ENCODE measurements at places on chromosomes 5 and 9. TPM values are rescaled to one million over a fixed set of nuclear protein-coding genes. Genes with fewer than 3 reads are reported as not detected.
A peak's percentile ranks its signal among the peaks of the same experiment; 100 is the strongest.

Gene UBE2QL1
- polyA plus RNA-seq, result 2.4 TPM

Gene TRIM7
- polyA plus RNA-seq, result 12.0 TPM

Gene FAM81B
- polyA plus RNA-seq, result 1.8 TPM

Gene IGFBPL1
- 0.63 TPM for polyA plus RNA-seq

Gene DDX4
- polyA plus RNA-seq, result 0.13 TPM

Gene SPATA31D4
- polyA plus RNA-seq, result not detected

Gene FBXO10
- polyA plus RNA-seq, result 25.0 TPM

Gene RRAGA
- polyA plus RNA-seq, result 81.6 TPM

DNA sequence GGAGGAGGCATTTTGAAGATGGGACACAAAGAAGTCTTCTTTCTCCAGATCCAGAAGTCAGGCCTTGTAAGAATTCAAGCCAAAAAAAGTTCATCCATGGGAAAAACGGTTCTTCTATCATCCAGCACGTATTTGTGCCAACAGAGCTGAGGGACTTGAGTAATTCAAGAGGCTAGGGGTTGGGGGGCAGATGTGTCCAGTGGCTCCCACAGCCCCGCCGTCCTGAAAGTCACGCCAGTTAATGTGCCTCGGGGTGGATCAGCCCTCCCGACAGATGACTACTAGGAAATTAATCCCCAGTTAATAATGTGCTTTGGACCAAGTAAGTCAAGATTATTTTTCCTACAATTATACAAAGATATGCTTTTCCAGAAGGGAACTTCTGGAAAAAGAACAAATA, 23.4 kb downstream of the NREP start:
- no peak for DNase-seq

GRCh38 chr5:11037080-11037479, 276.0 kb upstream of the DAP start:
- DNase-seq, result no peak

DNA sequence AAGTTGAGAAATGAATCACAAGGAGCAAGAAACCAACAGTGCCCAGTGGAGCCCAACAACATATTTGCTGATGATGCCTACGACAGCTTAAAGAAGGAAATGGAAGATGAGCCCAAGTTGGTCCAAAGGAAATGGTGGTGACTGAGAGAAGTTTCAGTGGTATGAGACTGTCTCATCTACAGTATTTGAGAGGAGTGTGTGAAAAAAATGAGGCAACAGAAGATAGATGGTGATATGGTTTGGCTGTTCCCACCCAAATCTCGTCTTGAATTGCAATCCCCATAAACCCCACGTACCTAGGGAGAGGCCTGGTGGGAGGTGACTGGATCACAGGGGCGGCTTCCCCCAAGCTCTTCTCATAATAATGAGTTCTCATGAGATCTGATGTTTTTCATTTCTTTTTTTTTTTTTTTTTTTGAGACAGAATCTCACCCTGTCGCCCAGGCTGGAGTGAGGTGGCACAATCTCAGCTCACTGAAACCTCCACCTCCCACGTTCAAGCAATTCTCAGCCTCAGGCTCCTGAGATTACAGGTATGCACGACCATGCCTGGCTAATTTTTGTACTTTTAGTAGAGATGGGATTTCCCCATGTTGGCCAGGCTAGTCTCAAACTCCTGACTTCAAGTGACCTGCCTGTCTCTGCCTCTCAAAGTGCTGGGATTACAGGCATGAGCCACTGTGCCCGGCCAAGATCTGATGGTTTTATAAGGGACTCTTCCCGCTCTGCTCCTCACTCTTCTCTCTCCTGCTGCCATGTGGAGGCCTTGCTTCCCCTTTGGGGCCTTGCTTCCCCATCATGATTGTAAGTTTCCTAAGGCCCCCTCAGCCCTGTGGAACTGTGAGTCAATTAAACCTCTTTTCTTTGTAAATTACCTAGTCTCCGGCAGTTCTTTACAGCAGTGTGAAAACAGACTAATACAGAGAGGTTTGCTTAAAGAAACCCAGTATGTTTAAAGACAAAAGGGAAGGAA, 30.2 kb downstream of the EFCAB9 start:
- DNase-seq, result no peak

- DNase-seq, result no peak
Observed at GRCh38 chr9:88302579-88303324, 85.5 kb upstream of the SPIN1 start.

GRCh38 chr5:1638658-1639400, 115.1 kb upstream of the LPCAT1 start:
- DNase-seq, result no peak

DNA sequence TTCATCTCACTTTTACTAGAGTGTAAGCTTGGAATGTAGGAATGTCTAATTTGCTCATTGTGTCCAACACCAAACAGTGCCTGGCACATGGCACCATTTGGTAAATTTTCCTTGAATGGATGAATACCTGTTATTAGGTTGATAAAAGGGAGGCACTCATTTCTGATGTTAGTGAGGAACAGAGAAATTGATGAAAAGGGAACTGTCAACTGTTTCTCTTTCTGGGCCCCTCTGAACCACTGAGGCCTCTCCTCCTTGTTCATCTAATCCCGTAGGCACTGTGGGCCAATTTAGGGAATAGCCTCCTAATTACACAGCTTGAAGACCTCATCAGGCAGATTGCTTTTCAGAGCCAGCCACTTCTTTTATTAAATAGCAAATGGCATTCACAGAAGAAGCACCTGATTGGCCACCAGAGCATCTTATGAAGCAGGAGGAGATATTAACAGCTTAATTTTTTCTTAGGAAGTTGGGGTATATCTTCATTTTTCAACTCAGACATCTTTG, 22.6 kb downstream of the MRRF start:
- no peak for DNase-seq

GRCh38 chr9:21506626-21507482, 24.7 kb upstream of the IFNE start:
- DNase-seq, result peak; percentile 88

GRCh38 chr9:24257726-24258125, 288.0 kb downstream of the IZUMO3 start:
- peak; percentile 2 for DNase-seq

GRCh38 chr5:91175708-91176107, 207.4 kb downstream of the ARRDC3 start:
- DNase-seq, result no peak

GRCh38 chr5:145867806-145868205, 5.0 kb downstream of the GRXCR2 start:
- DNase-seq, result no peak

DNA sequence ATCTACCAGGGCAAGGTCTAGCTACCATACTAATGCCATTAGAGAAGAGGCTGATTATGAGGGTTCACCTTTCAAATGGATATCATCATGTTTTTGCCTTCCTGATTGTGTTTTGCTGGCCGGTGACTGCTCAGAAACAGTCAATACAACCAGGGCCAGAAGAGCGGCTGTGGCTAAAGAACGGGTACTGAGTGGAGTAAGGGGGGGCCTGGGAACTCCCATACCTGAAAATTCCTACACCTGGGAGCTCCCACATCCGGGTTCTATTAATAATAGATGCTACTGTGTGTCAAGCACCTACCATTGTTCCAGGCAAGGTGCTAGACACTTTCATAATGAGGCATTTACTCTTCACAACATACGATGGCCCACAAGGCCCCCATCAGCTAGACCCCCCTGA, 79.2 kb downstream of the CDK5RAP2 start:
- DNase-seq, result no peak

- no peak for DNase-seq
Observed at GRCh38 chr9:131727795-131728545, 11.9 kb downstream of the RAPGEF1 start.

DNA sequence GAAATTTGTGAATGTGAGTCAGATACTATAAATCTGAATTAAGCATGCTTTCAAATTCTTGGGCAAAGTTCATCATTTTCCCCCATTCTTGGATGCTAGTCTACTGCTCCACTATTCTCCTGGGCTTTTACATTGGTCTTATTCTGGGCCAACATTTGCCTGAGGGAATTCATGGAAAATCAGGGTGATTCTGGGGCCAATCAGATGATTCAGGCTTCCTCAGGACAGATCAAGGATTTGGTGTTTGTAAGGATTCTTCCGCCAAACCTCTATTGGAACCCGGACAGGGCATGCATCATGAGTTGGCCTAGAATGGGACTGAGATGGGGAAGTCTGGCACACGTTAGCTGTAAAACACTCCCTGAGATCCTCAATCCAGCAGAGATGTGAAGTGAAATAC, 113.8 kb downstream of the MEF2C start:
- peak; percentile 81 for DNase-seq

DNA sequence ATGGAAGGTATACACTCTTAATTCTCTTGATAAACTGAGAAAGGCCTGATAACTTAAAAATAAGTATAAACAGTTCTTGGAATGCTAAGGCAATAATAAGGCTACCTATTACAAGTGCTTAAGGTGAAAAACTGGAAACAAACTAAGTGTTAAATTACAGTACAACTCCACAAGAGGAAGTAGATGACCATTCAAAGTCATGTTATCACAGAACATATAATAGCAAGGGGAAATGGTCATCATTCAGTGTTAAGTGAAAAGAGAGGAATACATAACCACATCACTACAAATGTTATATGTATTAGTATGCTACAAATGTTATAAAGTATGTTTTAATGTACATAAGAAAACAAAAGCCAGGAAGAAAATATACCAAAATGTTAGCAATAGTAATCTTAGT, 135.9 kb downstream of the CCDC192 start:
- DNase-seq, result no peak

- no peak for DNase-seq
Observed at GRCh38 chr9:130537346-130538050, 41.9 kb upstream of the FUBP3 start.

GRCh38 chr9:88197016-88197415, 58.7 kb upstream of the SPATA31C2 start:
- no peak for DNase-seq

DNA sequence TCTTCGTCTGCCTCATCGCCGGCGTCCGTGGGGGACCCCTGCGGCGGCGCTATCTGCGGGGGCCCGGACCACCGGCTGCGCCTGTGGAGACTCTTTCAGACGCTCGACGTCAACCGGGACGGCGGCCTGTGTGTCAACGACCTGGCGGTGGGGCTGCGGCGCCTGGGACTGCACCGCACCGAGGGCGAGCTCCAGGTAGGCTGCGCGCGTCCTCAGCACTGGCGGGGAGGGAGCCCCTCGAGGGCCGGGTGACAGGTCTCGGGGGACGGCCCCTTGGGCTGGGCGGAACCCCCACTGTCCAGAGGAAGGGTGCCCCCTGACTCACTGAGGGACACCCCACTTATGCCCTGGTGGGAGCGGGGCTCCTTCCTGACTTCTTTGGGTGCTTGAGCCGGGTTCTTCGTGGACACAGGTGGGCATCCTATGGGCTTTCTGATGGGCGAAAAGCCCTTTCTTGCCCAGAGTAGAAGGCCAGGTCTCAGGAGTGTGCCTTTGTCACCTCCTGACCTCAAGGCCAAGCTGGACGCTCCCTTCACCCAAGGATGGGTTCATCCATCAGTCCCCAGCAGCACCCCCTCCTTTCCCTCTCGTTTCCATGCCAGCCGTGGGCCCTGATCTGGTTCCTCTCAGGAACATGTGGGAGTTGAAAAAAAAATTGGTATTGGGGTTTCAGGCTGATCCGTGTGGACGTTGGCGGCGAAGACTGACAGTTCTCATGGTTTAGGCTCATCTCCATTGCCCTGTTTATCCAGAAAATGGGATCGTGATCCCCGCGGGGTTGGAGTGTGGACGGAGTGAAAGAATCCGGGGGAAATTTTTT, 564 bp downstream of the SLC25A25 start:
- no peak for DNase-seq

DNA sequence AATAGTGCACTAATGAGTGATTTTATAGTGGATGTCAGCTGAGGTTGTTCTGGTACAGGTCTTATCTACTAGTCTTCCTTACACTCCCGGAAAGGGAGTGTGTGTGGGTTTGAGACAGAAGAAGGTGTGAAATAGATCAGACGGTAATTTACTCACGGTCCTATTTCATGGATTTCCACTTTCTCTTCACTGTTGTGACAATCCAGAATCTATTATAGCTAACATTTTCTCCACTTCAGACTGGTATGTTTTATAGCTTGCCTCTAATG, 7.0 kb upstream of the C9 start:
- DNase-seq, result no peak

GRCh38 chr9:78230761-78231160, 5.1 kb upstream of the CEP78 start:
- DNase-seq, result no peak

DNA sequence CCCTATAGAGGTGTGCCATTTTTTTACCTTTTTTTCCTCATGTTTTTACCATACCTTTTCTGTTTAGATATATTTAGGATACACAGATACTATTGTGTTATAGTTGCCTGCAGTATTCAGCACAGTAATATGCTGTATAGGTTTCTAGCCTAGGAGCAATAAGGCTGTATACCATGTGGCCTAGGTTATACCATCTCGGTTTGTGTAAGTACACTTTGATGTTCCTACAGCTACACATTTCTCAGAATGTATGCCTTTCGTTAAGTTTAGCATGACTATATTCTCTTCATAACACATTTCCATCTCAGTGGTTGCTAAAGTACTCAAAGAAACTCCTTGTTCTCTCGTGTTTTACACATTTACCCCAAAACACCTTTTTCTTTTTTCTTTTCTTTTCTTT, 23.0 kb downstream of the UBE2D2 start:
- DNase-seq, result no peak

DNA sequence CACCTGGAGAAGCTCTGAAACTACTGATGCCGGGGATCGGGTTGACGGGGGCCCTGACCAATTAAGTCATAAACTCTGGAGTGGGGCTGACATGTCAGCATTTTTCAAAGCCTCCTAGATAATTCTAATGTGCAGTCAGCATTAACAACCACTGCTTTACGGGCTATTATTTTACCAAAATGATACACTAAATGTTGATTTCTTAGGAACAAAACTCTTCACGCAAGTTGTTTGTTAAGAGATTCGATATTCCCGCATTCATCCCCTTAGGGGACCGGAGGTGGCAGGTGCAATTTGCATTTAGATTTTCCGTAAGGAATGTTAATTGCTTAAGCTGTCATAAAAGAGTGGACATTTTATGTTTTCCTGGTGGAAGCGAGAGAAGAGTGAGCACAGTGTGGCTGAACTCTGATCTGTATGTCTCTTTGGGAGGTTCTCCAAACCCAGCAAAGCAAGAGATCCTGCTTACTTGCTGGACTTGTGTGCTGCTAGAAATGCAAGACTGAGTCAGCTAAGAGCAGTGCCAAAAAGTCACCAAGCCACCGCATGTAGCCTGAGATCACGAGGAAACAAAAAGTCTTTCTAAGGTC, 77.6 kb downstream of the UGCG start:
- no peak for DNase-seq

DNA sequence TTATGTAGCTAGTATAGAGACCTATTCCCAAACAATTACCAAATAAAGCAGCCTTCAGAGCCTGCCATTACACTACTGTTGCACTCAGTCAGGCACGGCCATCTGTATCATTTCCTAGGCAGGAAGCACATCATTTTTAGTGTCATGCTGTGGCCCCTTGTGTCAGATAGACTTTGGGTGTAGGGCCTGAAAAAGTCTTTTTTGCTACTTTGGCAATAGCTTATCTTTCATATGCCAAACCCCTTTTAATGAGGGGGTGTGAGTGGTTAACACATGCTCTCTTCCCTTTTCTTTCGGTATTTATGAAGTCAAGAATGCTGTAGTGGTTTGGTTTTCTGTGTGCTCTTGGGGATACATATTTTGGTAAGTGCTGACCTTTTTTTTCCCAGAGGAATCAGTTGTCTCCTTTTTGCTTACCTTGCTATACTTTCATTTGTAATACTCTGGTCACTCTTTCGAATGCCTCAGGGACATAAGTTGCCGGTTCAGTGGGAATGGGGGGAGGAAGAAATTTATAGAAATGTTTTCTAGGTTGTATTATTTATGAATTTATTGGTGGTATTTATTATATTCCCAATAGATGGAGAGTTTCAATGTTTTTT, 209.8 kb downstream of the CSNK1G3 start:
- DNase-seq, result no peak

GRCh38 chr5:113338628-113339027, 96.2 kb downstream of the TSSK1B start:
- DNase-seq, result no peak

- no peak for DNase-seq
Observed at GRCh38 chr9:124216474-124217176, 41.1 kb upstream of the NEK6 start.
